ENCODE measurements at places on chromosomes 1 and 21.

- peak; percentile 99 for DNase-seq
Measured at GRCh38 chr1:94383966-94384408, 34.2 kb upstream of the ABCD3 start.

DNA sequence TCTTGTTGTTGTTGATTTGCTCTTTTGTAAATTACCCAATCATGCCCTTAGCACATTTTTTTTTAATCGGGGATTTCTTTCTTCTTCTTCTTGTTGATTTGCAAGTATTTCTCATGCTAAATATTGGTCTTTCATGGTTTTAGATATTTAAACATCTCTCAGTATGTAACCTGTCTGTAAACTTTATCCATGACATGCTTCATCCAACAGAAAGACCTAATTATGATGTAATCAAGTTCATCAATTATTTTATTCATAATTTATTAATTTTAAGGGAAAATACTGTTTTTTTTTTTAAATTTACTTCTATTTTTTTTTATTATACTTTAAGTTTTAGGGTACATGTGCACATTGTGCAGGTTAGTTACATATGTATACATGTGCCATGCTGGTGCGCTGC, 69.8 kb downstream of the TNFSF18 start:
- DNase-seq = no peak

- no peak for DNase-seq
Measured at GRCh38 chr1:31799196-31799894, 16.5 kb downstream of the SPOCD1 start.

GRCh38 chr1:19426294-19427086, 58.8 kb downstream of the CAPZB start:
- DNase-seq = no peak

DNA sequence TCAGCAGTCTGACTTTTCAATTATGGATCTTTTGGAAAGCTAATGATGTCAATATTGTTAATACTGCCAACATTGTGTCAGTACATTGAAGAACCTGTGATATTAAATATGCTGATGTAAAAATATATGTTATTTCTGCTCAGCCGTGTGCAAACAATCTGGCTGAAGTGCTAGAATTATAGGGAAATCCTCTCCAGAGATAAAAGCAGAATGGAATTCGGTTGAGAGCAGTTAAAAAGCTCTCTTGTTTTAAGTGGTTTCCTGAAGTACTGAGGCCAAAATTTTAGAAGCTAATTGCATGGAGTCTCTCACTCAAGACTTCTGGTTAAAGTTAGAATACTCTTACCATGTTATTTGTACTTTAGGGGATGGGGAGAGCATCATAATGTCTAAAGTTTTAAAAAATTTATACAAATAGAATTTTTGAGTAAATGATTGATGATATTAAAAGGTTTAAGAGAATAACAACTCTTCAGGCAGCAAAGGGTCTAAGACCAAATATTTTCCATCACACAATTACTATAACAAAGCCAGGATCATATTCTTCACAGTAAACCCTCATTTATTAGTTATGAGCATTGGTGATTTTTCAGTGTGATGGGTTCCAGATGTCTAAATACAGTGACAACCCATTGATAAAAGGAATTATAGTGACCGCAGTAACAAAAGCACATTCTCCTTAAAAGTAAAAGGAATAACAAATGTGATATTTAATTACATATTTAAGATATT, 834.2 kb upstream of the CXADR start:
- DNase-seq = no peak

GRCh38 chr1:30023339-30024022, 699.9 kb downstream of the MATN1 start:
- no peak for DNase-seq

- DNase-seq = no peak
Measured at GRCh38 chr1:172154551-172154950, 265.9 kb upstream of the C1orf105 start.

- DNase-seq = no peak
Measured at GRCh38 chr1:3680488-3681230, 28.3 kb downstream of the TP73 start.

GRCh38 chr1:205456868-205457745, 1.3 kb upstream of the BLACAT1 start:
- DNase-seq = no peak

- no peak for DNase-seq
Measured at GRCh38 chr21:34970167-34970500, 79.0 kb downstream of the RUNX1 start.

DNA sequence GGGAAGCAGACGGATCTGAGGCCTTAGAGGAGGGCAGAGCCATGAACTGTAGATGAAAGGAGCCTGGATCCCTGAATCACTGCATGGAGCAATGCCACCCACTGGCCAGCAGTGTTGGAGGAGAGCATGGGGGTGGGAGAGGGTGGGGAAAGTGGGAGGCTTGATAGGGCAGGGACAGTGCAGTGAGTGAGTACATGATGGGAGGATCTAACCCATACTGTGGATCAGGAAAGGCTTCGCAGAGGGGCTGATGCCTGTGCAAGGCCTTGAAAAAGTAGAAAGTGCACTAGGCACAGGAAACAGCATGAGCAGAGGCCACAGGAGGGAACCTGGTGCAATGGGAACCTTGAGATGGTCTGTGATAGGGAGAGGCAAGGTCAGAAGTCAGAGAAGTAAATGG, 391.9 kb downstream of the PTPRU start:
- DNase-seq = no peak

DNA sequence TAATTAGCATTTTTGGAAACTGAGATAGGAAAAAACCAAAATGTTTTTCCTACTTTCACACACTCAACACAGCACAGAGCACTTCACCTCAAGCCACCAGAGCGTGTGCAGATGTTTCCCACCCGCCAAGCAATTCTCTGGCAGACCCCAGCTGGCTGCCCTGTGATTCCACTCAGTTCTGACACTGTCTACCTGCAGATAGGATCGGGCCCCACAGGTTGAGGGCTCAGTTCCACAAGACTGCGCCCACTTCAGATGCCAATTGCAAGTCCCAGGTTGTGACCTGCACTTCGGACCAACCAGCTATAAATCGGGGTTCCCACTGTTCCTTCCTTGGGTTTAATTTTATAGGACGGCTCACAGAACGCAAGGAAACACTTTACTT, 9.9 kb downstream of the KIAA1614 start:
- no peak for DNase-seq

GRCh38 chr1:109793089-109793485, 29.4 kb upstream of the EPS8L3 start:
- no peak for DNase-seq

DNA sequence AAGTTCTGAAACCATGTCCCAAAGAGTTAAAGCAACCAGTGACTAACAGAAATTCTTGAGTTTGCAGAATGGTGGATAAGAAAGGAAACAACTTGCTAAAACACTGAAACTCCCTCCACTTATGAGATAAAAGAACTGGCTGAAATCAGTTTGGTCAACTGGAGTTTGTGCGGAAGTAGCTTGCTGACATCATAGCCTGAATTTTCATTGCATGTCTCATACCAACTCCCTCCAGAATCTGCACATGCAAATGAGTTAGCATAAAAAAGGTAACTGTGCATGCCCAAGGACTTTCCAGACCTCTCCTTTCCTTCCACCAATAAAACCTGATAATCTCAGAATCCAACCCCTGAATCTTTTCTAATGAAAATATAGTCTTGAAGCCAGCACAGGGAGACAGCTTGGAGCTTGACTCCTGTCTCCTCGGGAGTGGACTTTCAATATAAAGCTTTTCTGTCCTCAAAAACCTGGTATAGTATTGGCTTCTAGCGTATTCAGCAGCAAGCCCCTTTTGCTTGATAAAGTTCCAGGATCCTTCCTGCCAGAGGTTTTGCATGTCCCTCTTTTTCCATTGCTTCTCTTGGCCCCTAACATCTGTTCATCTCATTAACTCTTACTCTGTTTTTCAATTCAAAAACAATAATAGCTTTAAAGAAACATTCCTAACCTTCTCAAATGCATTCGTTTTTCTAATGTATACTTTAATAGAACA, 785.8 kb upstream of the ADGRL4 start:
- no peak for DNase-seq

GRCh38 chr1:63934697-63935096, 160.9 kb downstream of the ROR1 start:
- no peak for DNase-seq

DNA sequence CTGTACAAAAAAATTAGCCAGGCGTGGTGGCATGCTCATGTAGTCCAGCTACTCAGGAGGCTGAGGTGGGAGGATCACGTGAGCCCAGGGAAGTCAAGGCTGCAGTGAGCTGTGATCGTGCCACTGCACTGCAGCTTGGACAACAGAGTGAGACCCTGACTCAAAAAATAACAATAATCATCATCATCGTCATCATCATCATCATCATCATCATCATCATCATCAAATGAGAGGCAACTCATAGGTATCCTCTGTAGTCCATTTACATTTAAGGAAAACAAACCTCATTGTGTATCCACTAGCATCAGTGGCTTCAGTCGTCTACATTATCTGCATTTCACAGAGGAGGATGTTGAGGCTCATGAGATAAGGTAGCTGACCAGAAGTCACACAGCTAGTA, 68.8 kb upstream of the SELENON start:
- DNase-seq = no peak

- DNase-seq = no peak
Measured at GRCh38 chr1:181015251-181015615, 7.4 kb downstream of the STX6 start.

DNA sequence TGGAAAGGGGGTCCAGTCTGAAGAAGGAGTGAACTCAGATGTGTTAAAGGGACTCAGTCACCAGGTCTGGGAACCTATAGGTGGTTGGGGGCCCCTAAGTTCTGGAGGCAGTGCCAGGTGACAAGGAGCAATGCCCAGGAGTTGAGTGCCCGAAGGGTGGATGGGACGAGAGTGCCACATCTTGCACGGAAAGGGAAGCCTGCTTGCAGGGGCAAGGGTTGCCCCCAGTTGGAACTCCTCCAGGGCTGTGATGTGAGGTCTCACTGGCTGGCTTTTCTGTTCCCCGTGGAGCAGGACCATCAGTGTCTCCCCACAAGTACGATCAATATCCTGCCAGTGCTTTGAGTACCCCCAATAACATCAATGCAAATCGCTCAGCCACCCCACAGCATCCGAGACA, 107.3 kb downstream of the TOMM20 start:
- no peak for DNase-seq

- DNase-seq = no peak
Measured at GRCh38 chr21:15353546-15353945, 288.7 kb upstream of the NRIP1 start.

- DNase-seq = no peak
Measured at GRCh38 chr1:28579401-28579800, 12.7 kb upstream of the RAB42 start.

GRCh38 chr1:66335859-66336640, 197.9 kb upstream of the SGIP1 start:
- peak; percentile 43 for DNase-seq

- DNase-seq = no peak
Measured at GRCh38 chr1:36257375-36257767, 33.1 kb downstream of the THRAP3 start.

DNA sequence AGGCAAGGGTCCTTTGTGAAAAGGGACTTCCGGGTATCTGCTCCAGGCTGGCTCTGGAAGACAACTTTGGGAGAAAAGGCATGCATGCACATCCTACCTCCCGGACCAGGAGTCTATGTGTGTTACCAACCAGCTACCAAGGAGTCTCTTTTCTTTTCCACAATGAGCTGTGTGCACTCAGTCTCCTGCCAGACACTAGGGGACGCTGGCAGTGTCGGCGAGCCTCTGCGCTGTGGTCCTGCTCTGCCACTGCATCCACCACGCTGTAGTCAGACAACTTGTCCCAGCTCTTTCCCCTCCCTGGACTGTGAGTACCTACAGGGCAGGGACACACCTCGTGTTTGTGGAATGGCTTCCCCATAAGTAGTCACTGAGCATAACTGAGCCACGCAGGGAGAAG, 5.1 kb upstream of the SSR2 start:
- peak; percentile 61 for DNase-seq

DNA sequence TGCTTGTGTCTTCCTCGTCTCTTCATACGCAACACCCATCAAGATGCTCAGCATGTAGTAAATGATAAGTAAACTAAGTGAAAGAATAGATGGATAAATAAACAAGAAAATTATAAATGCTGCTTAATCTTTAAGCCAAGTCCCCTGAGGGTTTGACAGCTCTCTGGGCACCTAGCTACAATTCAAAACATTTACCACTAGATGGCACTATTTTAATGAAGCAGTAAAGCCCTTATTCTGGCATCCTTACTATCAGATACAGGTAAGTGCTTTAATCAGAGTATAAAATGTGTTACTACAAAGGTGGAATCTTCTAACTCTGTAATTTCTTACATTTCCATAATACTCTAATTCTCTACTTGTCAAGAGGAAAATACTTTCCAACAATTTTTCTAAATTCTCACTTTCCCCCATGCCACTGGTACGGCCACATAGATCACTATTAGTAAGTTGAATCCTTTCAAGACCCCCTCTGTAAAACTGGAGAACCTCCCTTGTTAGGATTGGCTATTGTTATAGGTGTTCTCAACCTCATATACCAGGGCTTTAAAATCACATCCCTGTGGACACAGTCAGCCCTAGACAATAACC, 137.8 kb downstream of the BARHL2 start:
- peak; percentile 20 for DNase-seq

Measured in large intestine (tissue), 12 donors.